Mesenteric fat pad (tissue), 1 donor: ENCODE measurements at places on chromosomes 7 and 10. TPM values are rescaled to one million over a fixed set of nuclear protein-coding genes. Genes with fewer than 3 reads are reported as not detected.
A peak's percentile ranks its signal among the peaks of the same experiment; 100 is the strongest.

DNA sequence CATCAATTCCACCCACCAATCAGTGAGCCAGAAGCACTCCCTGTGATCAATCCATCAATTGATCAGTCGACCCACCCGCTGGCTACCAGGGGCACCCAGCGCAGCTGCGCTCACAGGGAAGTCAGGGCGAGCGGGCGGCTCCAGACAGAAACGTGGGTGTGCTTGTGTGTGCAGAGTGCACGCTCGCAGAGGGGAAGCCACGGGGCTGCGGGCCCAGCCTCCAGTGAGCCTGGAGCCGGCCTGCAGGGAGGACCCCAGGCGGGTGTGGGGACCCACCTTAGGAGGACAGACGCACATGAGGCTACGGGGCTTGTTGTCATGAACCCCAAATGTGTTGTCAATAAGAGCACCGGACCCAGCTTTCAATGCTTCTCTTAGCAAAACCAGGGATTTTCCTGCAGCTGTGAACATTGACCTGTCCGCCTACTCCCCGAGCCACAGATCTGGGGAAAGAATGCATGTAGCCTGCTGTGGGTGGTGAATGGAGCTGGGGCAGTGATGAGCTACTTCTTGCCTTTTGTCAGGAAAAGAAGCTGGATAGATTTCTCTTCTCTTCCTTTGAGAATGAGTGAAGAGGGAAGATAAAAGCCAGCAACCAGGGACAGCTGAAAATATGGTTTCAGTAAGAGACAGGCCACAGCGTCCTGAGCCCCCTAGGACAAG is 497.8 kb downstream of the DNAJB6 start:
- no peak for DNase-seq

- DNase-seq = no peak
Measured at GRCh38 chr7:836429-836828, 4.2 kb downstream of the SUN1 start.

- DNase-seq = no peak
Measured at GRCh38 chr7:27409311-27409710, 166.7 kb downstream of the EVX1 start.

DNA sequence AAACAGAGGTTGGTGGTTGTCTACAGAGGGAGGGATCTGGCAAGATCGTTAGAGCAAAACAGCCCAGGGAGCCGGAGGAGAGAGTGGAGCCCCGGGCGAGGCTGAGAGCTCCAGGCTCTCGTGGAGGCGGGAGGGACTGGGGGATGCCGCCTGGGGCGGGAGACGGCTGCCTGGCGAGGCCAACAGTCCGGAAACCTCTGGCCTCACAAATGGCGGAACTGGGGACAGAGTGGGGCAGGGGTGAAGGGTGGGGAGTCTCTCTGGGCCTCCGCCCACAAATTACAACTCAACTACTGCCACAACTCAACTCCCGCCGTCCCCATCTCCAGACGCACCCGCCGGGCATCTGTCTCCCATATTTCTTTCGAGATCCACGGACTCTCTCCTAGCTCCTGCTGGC is 47.7 kb downstream of the CLEC2L start:
- peak; percentile 88 for DNase-seq

GRCh38 chr7:119522263-119522662 is 750.7 kb upstream of the KCND2 start:
- DNase-seq = no peak

Gene EN2
- total RNA-seq = 0.22 TPM

Gene CALML5
- total RNA-seq = not detected

GRCh38 chr7:143018931-143019330 is 8.0 kb downstream of the OR9A2 start:
- DNase-seq = no peak

- no peak for DNase-seq
Measured at GRCh38 chr7:6260291-6261187, 11.9 kb downstream of the CYTH3 start.

DNA sequence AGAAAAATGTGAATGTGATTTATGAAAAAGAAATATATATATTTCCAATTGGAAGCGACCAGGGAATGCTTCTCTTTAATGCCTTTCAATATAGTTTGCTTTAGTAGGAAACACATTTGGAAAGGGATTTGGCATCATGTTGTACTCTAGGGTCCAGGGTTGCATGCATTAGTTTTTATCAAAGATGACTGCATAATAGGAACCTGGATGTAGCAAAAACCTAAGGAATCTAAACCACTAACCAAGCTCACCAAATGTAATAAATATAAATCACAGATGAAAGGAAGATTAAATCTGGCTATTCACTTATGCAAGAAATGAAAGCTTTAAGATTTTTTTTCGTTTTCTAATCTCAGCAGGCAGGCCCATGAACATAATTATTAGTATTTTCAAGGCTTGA is 120.0 kb downstream of the ATXN7L1 start:
- DNase-seq = no peak

Gene GRM3
- total RNA-seq = not detected

- no peak for DNase-seq
Measured at GRCh38 chr7:66921918-66922486, 977 bp downstream of the TMEM248 start.

DNA sequence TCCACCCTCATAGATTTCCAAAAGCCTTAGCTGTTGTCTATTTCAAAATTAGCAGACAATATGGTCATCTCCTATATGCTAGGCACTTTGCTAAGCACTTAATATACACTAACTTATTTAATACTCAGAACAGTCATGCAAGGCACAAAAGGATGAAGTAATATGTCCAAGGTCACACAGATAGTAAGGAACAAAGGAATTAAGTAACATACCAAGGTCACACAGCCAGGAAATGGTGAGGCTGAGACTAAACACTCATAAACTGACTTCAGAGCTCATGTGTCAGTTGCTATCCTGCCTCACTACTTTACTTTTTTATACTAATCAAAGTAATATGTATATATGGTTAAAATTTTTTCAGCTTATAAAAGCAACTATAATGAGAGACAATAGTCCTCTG is 23.6 kb upstream of the HIBADH start:
- no peak for DNase-seq

Gene ANXA8L1
- total RNA-seq = not detected

GRCh38 chr10:101301111-101301731 is 52.7 kb upstream of the BTRC start:
- DNase-seq = no peak

Gene PLEKHS1
- 0.13 TPM for total RNA-seq

GRCh38 chr10:97278491-97278989 is 13.9 kb downstream of the ARHGAP19 start:
- no peak for DNase-seq

- DNase-seq = no peak
Measured at GRCh38 chr7:85164376-85164775, 22.5 kb downstream of the SEMA3D start.

Gene SPDYE1
- total RNA-seq = not detected

- DNase-seq = no peak
Measured at GRCh38 chr7:122942059-122942458, 53.4 kb downstream of the TAS2R16 start.

GRCh38 chr10:23643111-23643780 is 204.4 kb downstream of the OTUD1 start:
- no peak for DNase-seq

GRCh38 chr10:82149674-82150073 is 274.7 kb downstream of the NRG3 start:
- no peak for DNase-seq

- DNase-seq = no peak
Measured at GRCh38 chr7:140475747-140476333, 3.5 kb downstream of the MKRN1 start.

GRCh38 chr7:138657854-138658386 is 43.2 kb downstream of the SVOPL start:
- no peak for DNase-seq

DNA sequence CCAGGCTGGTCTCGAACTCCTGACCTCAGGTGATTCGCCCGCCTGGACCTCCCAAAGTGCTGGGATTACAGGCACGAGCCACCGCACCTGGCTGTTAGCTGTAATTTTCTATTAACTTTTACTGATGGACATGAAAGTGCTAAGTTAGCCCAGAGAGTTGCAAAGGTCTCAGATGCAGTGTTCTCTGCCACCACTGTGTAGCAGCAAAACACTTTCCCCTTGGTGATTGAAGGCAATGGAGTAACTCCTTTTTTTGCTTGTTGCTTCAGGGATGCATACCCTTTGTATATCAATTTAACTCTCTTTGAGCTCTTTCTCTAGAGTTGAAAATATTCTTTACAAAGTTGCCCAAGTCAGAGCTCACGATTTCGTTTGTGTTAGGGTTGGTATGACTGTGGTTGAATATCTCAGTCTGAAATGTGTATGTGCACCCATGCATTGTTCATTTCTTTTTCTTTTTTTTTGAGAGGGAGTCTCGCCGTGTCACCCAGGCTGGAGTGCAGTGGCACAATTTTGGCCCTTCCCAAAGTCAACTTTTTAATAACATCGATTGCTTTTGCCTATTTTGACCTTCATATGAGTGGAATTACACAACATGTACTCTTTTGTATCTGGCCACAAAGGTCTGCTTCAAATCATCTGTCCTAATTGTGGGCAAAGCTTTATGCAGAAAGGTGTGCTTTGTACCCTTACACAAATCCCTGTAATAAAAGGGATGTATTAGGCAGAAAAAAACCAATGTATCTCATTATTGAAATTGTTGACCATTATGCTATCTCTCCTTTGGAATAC is 52.6 kb downstream of the GTF2I start:
- DNase-seq = no peak

DNA sequence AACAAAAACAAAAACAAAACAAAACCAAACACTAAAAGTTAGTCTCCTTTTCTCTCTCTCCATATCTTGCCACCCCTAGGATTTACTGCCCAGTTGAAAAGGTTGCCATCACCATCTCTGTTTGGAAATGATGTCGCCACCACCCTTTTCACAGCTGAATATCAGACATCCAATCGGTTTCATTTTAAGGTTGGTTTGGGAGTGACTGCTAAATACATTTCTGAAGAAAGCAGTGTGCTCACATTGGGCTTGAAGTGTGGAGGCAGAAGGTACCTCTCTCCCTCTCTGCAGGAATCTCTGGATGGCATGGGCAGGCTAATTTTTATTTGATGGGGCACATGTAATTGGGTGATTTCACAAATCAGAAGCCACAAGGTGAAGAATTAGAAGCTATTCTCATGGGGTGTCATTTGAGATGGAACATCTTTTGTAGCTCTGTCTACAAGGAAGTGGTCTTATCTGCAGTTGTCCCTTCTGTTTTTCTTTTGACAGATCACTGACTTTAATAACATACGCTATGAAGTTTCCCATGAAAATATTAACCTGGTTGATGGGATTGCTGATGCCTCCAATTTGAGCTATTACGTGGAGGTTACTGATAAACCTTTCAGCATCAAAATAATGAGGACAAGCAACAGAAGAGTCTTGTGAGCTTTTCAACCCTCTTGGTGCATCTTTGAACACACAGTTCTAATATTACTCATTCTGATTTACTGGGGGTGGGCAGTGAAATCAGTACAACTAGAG is 20.1 kb downstream of the MGAM2 start:
- no peak for DNase-seq

DNA sequence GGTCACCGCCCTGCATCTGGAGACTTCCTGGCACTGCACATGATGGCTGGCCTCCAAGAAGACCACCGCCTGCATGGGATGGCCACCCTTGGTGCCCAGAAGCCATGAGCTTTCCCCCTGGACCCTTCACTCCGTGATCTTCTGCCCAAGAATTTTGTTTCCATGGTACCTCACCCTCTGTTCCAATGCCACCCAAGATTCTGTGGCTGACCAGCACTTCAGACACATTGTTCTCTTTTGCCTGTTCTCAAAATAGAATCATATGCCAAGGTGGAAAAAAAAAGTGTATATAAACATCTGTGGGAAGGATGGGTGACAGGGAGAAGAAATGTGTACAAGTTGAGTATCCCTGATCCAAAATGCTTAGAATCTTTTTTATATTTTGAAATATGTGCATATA is 12.1 kb downstream of the HTR7 start:
- no peak for DNase-seq

DNA sequence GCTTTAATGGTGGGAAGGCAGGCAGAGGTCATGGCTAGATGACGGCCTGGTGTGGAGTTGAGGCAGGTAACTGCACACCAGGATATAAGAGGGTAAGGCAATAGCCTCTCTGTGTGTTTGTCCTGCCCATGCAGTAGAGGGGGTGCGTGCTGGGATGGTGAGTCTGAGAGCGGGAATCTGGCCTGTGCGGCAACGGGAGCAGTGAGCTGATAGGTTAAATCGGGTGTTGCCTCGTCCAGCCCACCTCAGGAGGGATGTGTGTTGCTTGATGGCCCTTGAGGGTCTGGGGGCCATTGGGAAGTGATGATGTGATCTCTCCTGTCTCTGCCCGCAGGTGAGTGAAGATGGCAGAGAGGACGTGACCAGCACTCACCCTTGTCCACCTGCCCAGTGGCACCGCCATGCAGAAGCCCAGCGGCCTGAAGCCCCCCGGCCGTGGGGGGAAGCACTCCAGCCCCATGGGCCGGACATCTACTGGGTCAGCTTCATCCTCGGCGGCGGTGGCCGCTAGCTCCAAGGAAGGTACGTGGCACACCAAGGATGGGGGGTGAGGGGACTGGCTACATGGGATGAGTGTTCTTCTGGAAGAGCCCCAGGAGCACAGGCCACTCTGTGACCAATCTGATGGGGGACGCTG is 28.1 kb downstream of the CLIP2 start:
- no peak for DNase-seq

GRCh38 chr10:77604063-77604462 is 33.5 kb downstream of the KCNMA1 start:
- DNase-seq = no peak

DNA sequence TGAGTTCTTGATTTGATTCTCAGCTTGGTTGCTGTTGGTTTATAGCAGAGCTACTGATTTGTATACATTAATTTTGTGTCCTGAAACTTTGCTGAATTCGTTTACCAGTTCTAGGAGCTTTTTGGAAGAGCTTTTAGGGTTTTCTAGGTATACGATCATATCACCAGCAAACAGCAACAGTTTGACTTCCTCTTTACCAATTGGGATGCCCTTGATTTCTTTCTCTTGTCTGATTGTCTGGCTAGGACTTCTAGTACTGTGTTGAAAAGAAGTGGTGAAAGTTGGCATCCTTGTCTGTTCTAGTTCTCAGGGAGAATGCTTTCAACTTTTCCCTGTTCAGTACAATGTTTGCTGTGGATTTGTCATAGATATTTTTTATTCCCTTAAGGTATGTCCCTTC is 86.2 kb downstream of the PLXDC2 start:
- no peak for DNase-seq

Gene ORC5
- total RNA-seq = 12.8 TPM

DNA sequence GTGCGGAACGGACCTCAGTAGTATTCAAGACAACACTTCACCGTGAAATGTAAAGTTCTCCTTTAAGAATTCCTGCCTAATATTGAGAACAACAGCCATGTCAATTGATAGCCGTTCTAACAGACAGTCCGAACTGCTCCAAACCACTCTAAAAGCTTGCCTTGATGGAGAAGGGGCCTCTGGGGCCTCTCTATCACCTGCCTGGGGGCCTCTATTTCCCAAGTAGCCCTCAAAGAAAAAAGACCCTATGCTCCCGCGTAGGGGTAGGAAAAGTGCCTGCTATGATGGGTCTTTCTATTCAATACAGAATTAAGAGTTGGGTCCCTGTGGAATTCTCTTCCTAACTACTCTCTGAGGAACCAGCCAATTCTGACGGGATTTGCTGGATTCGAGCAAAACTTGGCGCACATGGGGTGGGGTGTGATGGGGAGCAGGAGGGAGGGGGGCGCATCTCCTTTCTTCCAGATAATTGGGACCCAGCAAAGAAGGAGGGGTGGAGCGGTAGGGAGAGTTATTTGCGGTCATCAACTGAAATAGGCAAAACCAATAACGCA is 8.3 kb upstream of the DLX6 start:
- DNase-seq = no peak

GRCh38 chr7:96547371-96547811 is 162.3 kb downstream of the SEM1 start:
- DNase-seq = no peak
